ENCODE measurements at places on chromosomes 1 and 21. TPM values are rescaled to one million over a fixed set of nuclear protein-coding genes. Genes with fewer than 3 reads are reported as not detected.

- peak overlapping the region; percentile 30 for H3K4me3 ChIP-seq
- DNase-seq = peak; percentile 54
- no peaks in the 10 kb centered on the region for H3K27me3 ChIP-seq
- H3K27ac ChIP-seq = peak overlapping the region; percentile 83
- H3K4me1 ChIP-seq = peaks cover 61% of the 10 kb centered on the region
Observed at GRCh38 chr1:150613061-150613920, 16.1 kb downstream of the ENSA start.

GRCh38 chr1:151199873-151200581, 1.7 kb downstream of the PIP5K1A start:
- DNase-seq = no peak
- peak overlapping the region; percentile 99 for H3K4me3 ChIP-seq
- peak overlapping the region; percentile 97 for H3K27ac ChIP-seq
- peaks cover 46% of the 10 kb centered on the region for H3K4me1 ChIP-seq

The NUF2 gene
- 81.1 TPM for total RNA-seq

The DIO1 gene
- not detected for total RNA-seq

DNA sequence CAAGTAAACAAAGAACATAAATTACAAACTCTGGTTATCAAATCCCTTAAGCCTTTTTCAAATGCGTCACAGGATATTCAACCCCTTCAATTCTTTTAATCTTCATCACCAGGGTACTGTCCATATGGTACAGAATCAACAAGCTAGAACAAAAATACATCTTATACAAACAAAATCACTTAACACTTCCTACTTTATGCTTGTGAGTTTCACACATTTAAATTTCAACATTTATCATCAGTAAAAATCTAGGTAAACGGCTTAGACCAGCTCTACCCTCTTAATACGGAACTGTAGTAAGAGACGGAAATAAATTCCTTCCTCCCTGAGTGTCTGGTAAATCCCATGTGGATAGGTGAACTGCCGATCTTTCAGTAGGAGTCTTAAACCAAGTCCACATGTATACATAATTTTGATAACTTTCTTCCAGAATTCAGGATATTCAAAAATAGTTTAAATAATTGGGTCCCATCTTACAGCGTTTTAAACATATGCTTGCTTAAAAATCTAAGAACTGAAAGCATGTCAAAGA, 1.0 kb downstream of the CCDC181 start:
- H3K4me3 ChIP-seq = no peak overlapping the region
- H3K4me1 ChIP-seq = peaks cover 9% of the 10 kb centered on the region
- H3K27ac ChIP-seq = no peak overlapping the region
- H3K36me3 ChIP-seq = no peaks in the 10 kb centered on the region
- peaks cover 62% of the 10 kb centered on the region for H3K27me3 ChIP-seq
